Stromal cell of bone marrow (primary cell): ENCODE measurements at places on chromosomes 1 and 21.

GRCh38 chr1:205576805-205577761 lies 54.7 kb downstream of the ELK4 start:
- no peak for DNase-seq

- no peak for DNase-seq
Observed at GRCh38 chr1:207813946-207814345, 62.1 kb downstream of the CD46 start.

- no peak for DNase-seq
Observed at GRCh38 chr1:111602974-111603373, 16.6 kb upstream of the RAP1A start.

DNA sequence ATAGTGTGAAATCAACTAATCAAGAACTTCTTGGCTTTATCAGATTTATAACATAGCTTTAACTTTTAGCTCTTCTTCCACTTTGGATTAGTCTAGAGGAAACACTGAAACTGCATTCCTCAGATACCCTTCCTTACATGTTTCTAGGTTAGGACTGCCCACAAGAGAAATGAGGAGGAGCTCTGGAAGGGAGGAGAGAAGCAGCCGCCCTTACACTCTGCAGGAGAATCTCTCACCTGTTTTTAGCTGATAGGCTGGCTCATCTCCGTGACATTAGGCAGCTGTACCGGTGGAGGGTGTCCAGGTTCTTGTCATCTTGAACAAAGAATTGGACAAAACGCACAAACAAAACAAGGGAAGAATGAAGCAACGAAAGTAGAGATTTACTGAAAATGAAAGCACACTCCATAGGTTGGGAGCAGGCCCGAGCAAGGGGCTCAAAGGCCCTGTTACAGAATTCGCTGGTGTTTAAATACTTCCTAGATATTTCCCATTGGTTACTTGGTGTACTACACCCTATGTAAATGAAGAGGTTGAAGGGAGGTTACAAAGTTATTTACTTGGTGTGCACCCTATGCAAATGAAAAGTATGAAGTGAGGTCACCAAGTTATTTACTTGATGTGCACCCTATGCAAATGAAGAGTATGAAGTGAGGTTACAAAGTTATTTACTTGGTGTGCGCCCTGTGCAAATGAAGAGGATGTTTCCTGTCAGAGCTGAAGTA lies 524.9 kb upstream of the CHRM3 start:
- no peak for DNase-seq

- peak; percentile 78 for DNase-seq
Observed at GRCh38 chr1:27658951-27659496, 13.0 kb downstream of the IFI6 start.

- DNase-seq, result no peak
Observed at GRCh38 chr1:150302902-150303301, 9.2 kb downstream of the MRPS21 start.

- no peak for DNase-seq
Observed at GRCh38 chr1:160666079-160666442, 19.2 kb upstream of the SLAMF1 start.

- DNase-seq, result no peak
Observed at GRCh38 chr1:85343213-85343611, 66.8 kb upstream of the BCL10 start.
